ENCODE measurements at places on chromosomes 1 and 21.

GRCh38 chr1:153293480-153293775 lies 19.3 kb downstream of the PGLYRP3 start:
- no peak for DNase-seq

DNA sequence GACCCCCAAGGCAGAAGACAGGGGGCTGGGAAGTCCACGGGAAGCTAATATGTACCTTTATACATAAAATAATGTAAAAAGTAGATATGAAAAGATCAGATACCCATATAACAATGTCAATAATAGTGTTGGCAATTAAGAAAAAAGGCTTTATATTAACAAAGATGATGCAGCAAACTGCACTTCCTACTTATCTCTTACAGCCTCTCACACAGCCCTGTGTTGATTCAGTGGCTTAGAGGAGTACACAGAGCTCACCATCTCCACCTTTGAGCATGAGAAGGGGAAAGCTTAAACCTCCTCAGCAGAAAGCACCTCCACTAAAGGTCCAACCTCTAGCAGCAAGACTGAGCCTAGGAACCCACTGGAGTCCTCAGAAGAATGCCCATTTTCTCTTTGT lies 7.2 kb upstream of the VSIG8 start:
- DNase-seq: no peak

DNA sequence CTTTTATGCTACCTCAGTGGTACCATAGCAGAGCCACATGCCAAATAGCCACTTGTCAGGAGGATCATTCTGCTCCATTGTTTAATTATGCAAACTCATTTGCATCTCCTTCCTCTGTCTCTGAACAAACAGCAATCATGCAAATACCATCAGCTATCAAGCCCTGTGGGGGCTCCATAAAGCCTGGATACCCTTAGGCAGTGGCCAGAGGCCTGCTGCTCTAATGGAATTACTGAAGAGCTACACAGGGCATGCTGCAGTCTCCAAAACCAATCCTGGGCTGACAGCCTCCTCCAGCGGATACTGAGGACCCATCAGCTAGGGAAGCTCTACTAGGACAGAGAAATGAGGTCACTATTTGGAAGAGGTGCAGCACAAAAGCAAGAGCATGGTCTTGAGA lies 376.3 kb downstream of the KCNH1 start:
- no peak for DNase-seq

GRCh38 chr21:31326522-31327242 lies 17.4 kb downstream of the TIAM1 start:
- DNase-seq: no peak

DNA sequence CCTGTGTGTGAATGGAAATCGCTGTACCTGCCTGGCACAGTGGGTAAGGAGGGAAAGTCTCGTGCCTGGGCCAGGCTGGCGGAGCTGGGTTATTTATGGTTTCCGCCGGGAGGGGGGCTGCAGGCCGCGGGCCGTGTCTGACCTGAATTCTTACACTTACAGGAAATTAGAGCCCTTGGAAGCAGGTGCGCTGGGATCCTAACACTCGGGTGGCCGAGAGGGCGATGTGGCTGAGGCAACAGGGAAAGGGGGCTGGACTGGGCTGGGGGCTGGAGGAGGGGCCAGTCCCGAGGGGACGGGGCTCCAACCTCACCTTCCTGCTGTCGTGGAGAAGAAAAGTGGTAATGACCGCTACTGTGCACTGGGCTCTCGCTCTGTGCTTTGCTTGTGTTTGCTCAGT lies 109.4 kb upstream of the WNT4 start:
- no peak for DNase-seq

- no peak for DNase-seq
Observed at GRCh38 chr1:25641931-25642573, 25.5 kb downstream of the MAN1C1 start.

- no peak for DNase-seq
Observed at GRCh38 chr1:150577557-150578271, 1.7 kb downstream of the MCL1 start.

DNA sequence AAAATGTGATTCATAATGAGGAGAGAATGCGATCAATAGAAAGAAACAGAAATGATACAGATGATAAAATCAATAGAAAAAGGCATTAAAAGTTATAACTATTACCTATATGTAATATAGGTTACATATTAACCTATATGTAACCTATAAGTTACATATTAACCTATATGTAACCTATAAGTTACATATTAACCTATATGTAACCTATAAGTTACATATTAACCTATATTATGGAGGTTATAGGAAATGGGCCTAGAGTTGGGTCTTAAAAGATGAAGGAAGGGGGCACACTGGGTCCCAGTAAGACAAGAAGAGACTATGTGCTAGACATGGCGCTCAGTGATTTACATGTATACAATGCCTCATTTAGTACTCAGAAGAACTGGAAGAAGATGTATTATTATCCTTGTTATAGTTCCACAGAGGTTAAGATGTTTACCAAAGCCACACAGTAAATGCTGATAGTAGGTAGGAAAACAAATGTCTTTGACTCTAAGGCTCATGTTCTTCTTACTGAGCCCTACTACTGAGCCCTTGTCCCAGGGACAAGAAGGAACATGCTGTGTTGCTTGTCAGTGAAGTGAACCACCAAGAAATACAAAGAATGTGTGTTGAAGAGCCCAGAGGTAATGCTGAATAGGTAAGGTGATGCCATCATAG lies 444.6 kb upstream of the PLXNA2 start:
- DNase-seq: no peak

GRCh38 chr1:222728746-222729145 lies 8.3 kb upstream of the FAM177B start:
- no peak for DNase-seq

DNA sequence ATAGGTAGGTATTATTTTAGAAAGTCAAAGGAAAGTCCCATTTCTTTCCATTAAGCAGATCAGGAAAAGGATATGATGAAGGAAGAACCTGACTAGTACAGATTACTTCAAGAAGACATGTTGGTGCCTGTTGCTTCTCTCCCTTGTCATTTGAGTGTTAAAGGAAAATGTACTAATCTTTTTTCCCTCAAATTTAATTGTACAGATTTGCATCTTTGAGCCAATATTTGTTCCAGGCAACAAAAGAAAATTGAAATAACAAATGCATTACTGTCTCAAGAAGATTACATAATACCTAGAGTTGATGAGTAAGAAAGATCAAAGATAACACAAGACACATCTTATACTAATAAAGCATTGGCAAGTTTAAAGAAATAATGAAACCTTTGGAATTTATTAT lies 566.9 kb upstream of the ZP4 start:
- no peak for DNase-seq

GRCh38 chr1:18469514-18469913 lies 11.2 kb upstream of the KLHDC7A start:
- DNase-seq: no peak

- DNase-seq: no peak
Observed at GRCh38 chr21:44931137-44931500, 8.7 kb upstream of the SLX9 start.

DNA sequence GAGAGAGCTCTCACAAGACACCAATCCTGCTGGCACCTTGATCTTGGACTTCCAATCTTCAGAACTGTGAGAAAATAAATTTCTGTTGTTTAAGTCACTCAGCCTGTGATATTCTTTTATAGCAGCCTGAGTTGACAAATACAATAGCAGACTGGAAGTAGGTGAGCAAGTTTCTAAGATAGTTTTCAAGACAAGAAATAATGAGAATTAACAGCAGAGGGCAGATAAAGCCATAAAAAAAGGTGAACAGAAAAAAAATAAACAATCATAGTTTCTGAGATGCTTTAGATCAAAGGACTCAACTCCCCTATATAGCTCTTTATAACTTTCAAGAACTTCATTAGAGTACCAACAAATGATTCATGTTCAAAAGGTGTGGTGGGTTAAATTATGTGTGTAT lies 119.8 kb downstream of the PLPPR5 start:
- DNase-seq: no peak

GRCh38 chr1:13761883-13762282 lies 61.9 kb downstream of the PRDM2 start:
- DNase-seq: no peak

GRCh38 chr21:37292041-37292440 lies 24.9 kb upstream of the VPS26C start:
- DNase-seq: peak; percentile 15

- no peak for DNase-seq
Observed at GRCh38 chr1:47993416-47993740, 3.8 kb downstream of the TRABD2B start.

GRCh38 chr1:214330222-214330621 lies 49.3 kb downstream of the SMYD2 start:
- no peak for DNase-seq

GRCh38 chr1:7379441-7379971 lies 391.6 kb upstream of the VAMP3 start:
- DNase-seq: no peak

- no peak for DNase-seq
Observed at GRCh38 chr1:39759436-39759726, 11.8 kb downstream of the OXCT2 start.

GRCh38 chr1:40925834-40926410 lies 53.6 kb upstream of the CTPS1 start:
- DNase-seq: no peak

DNA sequence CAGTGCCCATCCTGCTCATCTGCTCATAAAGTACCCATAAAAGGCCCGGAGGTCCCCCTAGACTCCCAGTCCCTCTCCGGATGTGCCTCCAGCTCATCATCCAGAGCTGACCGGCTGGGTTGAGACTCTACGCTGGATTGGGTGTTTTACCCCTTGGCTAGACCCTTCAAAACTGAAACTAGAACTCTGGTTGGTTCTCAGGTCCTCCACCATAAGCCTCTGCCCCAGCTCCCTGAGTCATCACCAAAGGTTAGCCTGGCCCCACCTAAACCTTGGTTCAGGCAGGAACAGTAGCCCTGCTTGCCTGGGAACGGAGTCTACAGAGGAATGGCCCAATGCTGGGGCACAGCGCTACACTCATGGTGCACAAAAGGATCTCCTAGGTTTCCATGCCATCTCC lies 75.1 kb downstream of the TLR5 start:
- no peak for DNase-seq

- DNase-seq: no peak
Observed at GRCh38 chr21:27371115-27371974, 404.5 kb upstream of the ADAMTS5 start.

- peak; percentile 69 for DNase-seq
Observed at GRCh38 chr21:36260030-36260787, 59.8 kb upstream of the MORC3 start.

DNA sequence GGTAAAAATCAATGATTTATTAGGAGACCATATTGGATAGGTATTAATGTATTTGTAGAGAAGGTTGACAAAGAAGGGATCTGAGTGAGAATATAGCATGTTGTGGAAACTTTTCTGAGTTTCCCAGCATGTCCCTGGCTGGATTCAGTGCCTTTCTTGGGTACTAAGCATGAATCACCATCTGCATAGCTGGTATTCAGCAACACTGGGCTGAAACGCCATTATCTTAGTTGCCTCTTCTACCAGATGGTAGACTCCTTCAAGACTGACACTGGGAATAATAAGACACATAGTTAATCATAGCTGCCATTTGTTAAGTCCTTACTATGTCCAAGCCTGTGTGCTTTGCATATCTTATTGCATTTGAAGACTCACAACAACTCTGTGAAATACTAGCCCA lies 45.5 kb downstream of the ATP5PF start:
- DNase-seq: no peak

DNA sequence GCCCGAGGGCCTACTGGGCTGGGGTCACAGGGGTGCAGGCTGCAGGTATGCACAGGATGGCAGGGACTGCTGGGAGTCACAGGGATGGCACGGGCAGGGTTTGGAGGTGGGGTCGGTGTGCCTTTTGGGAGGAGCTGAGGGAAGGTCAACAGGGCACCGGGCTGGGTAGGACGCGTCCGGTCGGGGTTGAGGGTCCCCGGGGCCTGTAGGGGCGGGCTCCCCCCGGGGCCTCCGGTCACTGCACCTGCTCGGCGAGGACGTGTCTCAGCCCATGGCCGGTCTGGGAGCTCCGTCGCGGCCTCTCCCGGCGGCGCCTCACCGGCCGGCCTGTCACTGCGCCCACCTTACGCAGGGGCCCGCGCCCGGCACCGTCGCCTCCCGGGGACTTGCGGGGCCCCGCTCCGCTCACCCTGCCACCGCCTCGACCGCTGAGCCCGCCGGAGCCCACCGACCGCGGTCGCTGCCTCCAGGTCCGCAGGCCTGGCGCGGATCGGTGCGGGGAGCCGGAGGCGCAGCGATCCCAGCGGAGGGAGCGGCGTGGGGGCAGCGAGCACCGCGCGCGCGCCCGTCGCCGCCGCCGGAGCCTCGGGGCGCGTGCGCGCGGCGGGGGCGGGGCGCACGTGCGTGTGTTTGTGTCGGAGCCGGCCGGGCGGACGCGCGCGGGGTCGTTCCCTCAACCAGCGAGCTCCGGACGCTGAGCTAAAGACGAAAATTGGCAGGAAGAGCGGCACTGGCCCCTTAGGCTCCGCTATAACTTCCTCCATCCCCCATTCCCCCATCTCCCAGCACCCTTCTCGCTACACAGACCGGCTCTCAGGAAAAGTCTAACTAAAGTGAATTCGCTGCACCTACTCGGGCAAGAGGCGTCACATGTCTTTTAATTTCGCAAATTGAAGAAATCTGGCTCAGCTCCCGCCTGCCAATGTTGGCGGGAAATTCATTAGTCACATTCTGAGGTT lies at the start of gene AMIGO1:
TSS of gene AMIGO1 (minus strand) at position 552 of the 959 bp plus-strand sequence. CDS start 815 bp downstream, outside the sequence.
- DNase-seq: no peak

GRCh38 chr21:39168800-39169199 lies 14.5 kb downstream of the PSMG1 start:
- DNase-seq: no peak

DNA sequence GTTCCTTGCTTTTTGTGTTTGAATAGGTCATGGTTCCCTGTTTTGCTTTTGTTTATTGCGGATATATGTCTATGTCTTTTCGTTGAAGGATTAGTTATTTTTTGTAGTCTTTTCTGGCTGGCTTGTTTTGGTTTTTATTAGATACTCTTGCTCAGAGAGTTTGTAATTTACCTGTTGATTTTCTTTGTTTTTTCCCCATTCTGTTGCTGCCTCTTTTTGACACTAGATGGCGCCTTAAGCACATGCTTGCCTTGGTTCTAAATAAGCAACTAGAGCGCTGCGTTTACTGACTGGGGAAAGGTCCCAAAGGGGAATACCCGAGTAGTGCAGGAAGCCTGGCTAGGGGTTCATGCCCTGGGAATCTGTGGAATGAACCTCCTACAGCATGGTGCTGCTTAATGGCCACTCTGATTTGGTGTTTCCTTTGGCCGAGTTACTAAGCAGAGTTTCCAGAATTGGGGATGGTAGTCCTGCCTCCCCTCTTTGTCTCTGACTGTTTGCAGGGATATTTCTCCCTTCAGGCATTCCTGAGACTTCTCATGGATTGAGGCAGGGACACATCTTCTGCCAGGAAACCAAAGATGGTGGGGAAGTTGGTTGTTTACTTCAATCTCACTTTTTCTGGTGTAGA lies 143.2 kb downstream of the PTPRU start:
- peak; percentile 4 for DNase-seq

GRCh38 chr1:19514391-19514831 lies 29.1 kb upstream of the CAPZB start:
- DNase-seq: no peak

- DNase-seq: no peak
Observed at GRCh38 chr1:214566158-214567104, 15.0 kb upstream of the PTPN14 start.

DNA sequence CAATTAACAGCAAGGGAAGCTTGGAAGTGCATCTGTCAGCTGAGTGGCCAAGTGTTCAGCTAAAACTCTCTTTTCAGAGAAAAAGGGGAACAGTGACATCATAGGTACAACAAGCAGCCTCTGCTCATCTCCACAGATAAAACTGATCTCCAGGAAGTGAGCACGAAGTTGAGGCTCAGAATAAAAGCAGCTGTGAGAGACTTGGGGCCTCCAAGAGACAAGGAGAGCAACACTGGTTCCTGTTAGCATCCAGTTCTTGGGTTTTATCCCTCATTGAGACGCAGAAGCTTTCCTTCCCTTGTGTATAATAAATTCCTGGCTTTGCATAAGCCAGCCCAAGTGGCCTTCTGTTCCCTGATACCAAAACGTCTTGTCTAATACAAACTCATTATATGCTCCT lies 20.0 kb upstream of the CNN3 start:
- DNase-seq: no peak
